ENCODE measurements at places on chromosomes 11 and 22. TPM values are rescaled to one million over a fixed set of nuclear protein-coding genes. Genes with fewer than 3 reads are reported as not detected.

DNA sequence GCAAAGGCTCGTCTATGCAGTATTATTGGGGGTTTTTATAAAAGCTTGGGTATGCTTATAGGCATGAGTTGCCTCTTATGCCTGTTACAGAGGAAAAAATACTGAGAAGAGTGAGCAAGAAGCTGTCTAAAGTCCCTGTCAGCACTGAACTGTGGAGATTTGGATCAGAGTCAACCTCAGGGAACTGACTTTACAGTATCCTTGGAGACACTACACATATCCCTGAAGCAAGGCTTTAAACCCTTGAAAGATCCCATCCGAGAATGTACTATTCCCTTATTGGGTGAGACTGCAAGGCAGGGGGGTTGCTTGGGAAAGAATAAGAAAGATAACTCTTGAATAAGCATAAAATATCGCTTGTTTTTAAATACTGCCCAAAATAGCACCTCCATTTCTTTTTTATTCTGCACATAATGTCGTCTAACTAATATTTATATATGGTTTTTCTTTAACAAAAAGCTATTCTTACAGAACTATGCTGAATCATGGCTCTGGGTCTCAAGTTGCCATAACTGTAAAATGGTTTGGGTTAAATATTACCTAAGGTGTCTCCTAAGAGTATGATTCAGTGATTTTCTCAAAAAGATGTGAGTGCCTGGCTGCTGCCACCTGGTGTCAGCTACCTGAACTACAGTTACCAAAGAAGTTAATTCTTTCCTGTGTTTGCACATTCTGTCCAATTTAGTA is 1062.8 kb downstream of the DLG2 start:
- no peaks in the 10 kb centered on the region for H3K4me1 ChIP-seq
- H3K27me3 ChIP-seq: no peaks in the 10 kb centered on the region
- H3K27ac ChIP-seq: no peak overlapping the region

TEF gene
- 1.7 TPM for total RNA-seq

GRCh38 chr11:31649129-31649966 is 139.8 kb downstream of the ELP4 start:
- no peaks in the 10 kb centered on the region for H3K27me3 ChIP-seq
- no peak overlapping the region for H3K4me3 ChIP-seq
- peaks cover 1% of the 10 kb centered on the region for H3K4me1 ChIP-seq
- H3K36me3 ChIP-seq: no peaks in the 10 kb centered on the region
- no peak overlapping the region for H3K27ac ChIP-seq

- H3K27me3 ChIP-seq: peaks cover 9% of the 10 kb centered on the region
- no peak for DNase-seq
- no peaks in the 10 kb centered on the region for H3K36me3 ChIP-seq
- no peak overlapping the region for H3K27ac ChIP-seq
- no peak overlapping the region for H3K4me3 ChIP-seq
- no peaks in the 10 kb centered on the region for H3K4me1 ChIP-seq
These were observed 49.0 kb upstream of the FGF3 start for GRCh38 chr11:69868006-69868810.

GRCh38 chr22:37662039-37662438 is 3.5 kb downstream of the PDXP start:
- H3K4me3 ChIP-seq: no peak overlapping the region
- peaks cover 35% of the 10 kb centered on the region for H3K4me1 ChIP-seq
- DNase-seq: no peak

- DNase-seq: no peak
- peaks cover 4% of the 10 kb centered on the region for H3K36me3 ChIP-seq
- H3K27me3 ChIP-seq: no peaks in the 10 kb centered on the region
- H3K27ac ChIP-seq: no peak overlapping the region
These were observed 209.2 kb upstream of the SEZ6L start for GRCh38 chr22:25959818-25960774.

DNA sequence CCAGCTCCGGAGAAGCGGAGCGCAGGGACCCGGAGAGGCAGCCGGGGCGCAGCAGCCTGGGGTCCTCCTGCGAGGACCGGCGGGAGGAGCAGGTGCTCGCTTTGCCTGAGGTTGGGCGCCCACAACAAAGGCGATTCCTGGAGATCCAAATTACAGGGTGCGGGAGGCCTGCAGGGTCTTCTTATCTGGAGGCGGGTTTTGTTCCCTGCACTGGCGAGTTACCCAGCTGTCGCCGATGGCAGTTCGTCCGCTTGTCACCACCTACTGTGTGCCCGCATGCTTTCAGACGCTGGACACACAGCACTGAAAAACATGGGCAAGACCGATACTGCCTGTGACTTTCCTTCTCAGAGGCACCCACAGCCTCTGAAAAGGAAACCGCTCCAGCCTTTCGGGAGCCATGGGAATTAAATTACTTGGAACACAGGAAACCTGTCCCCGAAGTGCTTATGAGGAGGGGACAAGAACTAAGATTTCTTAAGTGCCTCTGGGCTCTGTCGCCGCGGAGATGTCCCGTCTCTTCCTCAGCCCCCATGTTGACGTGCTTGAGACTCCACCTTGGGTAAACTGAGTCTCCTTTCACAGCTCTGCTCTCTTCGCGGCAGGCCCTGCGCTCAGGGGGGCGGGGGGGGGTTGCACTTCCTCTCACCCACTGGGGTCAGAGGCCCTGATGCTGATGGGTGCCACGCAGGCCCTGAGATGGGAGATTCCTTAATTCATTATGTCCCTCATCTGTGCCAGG is 1.3 kb upstream of the ZFTA start:
- no peaks in the 10 kb centered on the region for H3K36me3 ChIP-seq
- H3K27ac ChIP-seq: no peak overlapping the region
- DNase-seq: no peak
- peak overlapping the region; percentile 68 for H3K4me3 ChIP-seq
- peaks cover 33% of the 10 kb centered on the region for H3K27me3 ChIP-seq

- H3K27ac ChIP-seq: no peak overlapping the region
- DNase-seq: no peak
- no peaks in the 10 kb centered on the region for H3K36me3 ChIP-seq
- no peaks in the 10 kb centered on the region for H3K4me1 ChIP-seq
These were observed 221.0 kb downstream of the HIPK3 start for GRCh38 chr11:33478111-33478573.

NLRP14 gene
- total RNA-seq: 0.39 TPM

GRCh38 chr11:29679996-29680395 is 336.8 kb downstream of the KCNA4 start:
- no peak overlapping the region for H3K27ac ChIP-seq
- DNase-seq: no peak
- H3K27me3 ChIP-seq: no peaks in the 10 kb centered on the region
- H3K36me3 ChIP-seq: no peaks in the 10 kb centered on the region
- no peak overlapping the region for H3K4me3 ChIP-seq
- H3K4me1 ChIP-seq: no peaks in the 10 kb centered on the region

- no peaks in the 10 kb centered on the region for H3K27me3 ChIP-seq
- DNase-seq: no peak
- H3K36me3 ChIP-seq: no peaks in the 10 kb centered on the region
- no peak overlapping the region for H3K27ac ChIP-seq
- H3K4me3 ChIP-seq: no peak overlapping the region
These were observed 5.7 kb downstream of the SIGIRR start for GRCh38 chr11:409008-409599.

POU2F3 gene
- total RNA-seq: not detected
